Right ventricle myocardium superior (tissue), 1 donor: ENCODE measurements at places on chromosomes 6 and 20. TPM values are rescaled to one million over a fixed set of nuclear protein-coding genes. Genes with fewer than 3 reads are reported as not detected.
A peak's percentile ranks its signal among the peaks of the same experiment; 100 is the strongest.

Gene CTCFL
- not detected for total RNA-seq

Gene KPNA5
- 8.3 TPM for total RNA-seq

Gene PLA2G7
- total RNA-seq: 0.27 TPM

Gene PMEPA1
- total RNA-seq: 21.5 TPM

Gene SRSF12
- total RNA-seq: not detected

- peak; percentile 57 for DNase-seq
Measured at GRCh38 chr6:135183532-135184440, 2.7 kb downstream of the MYB start.

DNA sequence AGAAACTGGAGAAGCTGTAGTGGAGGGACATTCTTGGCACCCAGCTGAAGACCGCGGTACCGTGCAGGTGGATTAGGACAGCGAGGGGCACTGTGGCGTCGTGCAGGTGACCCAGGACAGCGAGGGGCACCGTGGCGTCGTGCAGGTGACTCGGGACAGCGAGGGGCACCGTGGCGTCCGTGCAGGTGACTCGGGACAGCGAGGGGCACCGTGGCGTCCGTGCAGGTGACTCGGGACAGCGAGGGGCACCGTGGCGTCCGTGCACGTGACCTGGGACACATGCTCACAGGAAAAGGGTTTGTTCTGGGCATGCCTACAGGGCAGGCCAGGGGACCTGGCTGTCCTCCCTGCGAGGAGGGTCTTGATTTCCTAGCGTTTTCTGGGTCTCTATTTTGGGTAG, 29.2 kb upstream of the SMOC2 start:
- no peak for DNase-seq

DNA sequence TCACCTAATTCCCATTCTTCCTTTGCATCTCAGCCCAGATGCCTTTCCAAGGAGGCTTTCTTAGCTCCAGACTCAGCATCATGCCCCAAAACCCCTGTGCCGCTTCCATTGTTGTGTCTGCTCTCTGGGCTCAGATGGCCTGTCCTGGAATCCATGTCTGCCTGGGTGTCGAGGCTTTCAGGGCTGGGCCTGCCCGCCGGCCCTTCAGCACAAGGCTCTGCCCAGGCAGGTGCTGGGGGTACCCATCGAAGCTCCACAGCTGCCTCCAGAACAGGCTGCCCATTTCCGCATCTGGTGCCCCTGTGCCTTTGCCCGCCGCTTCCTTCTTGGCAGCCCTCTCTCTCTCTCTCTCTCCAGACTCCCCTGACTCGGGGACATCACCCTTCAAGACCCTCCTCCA, 1.2 kb downstream of the CPXM1 start:
- DNase-seq: no peak
